ENCODE measurements at places on chromosomes 13 and 19. TPM values are rescaled to one million over a fixed set of nuclear protein-coding genes. Genes with fewer than 3 reads are reported as not detected.

The BRSK1 gene
- total RNA-seq, result 5.8 TPM

The DNAAF3 gene
- 0.34 TPM for total RNA-seq

The ZNF132 gene
- 2.1 TPM for total RNA-seq

The KLK12 gene
- not detected for total RNA-seq

The NCAN gene
- total RNA-seq, result not detected

The OR7G3 gene
- not detected for total RNA-seq
